ENCODE measurements at places on chromosomes 2 and 18. TPM values are rescaled to one million over a fixed set of nuclear protein-coding genes. Genes with fewer than 3 reads are reported as not detected.

Gene ASXL3
- total RNA-seq = 5.9 TPM

- no peaks in the 10 kb centered on the region for H3K27me3 ChIP-seq
- H3K36me3 ChIP-seq = no peaks in the 10 kb centered on the region
- no peaks in the 10 kb centered on the region for H3K4me1 ChIP-seq
- no peak for DNase-seq
- no peak overlapping the region for H3K27ac ChIP-seq
These were observed 317.7 kb downstream of the LPIN1 start for GRCh38 chr2:12064153-12064552.

DNA sequence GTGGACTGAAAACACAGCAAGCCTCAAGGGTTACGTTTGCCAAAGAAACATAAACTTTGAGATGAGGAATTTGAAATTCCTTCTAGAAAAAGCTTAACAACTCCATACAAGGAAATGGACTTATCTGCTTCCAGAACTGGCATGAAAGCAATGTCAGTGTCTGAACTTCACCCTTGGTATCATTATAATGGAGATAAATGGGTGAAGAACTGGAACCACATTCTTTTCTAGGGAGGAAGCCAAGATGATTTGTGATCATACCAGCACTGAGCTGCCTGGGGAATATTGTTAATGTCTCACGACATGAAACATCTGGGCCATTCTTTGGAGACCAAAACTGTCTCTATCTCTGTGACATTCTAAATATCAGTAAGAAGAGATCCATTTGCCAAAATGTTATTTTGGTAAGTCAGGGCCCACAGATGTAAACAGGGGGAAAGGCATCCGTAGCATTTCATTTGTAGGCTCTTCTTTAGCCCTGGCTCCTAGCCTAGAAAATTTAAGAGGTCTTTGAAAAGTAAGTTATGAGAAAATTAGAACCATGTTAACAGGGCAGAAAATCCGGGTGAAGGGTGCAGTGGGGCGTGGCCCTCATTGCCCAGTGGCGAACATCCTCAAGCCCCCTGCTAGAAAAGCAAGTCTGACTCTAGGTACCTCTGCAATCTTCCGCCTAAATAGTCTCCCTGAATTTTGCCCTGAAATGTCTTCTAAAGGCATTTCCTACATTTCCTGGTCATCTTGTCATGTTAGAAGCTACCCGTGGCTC is 295.3 kb upstream of the EPAS1 start:
- no peak for DNase-seq
- no peak overlapping the region for H3K27ac ChIP-seq
- no peak overlapping the region for H3K4me3 ChIP-seq
- peaks cover 27% of the 10 kb centered on the region for H3K36me3 ChIP-seq
- no peaks in the 10 kb centered on the region for H3K27me3 ChIP-seq

- no peak overlapping the region for H3K4me3 ChIP-seq
- no peaks in the 10 kb centered on the region for H3K27me3 ChIP-seq
- H3K36me3 ChIP-seq = no peaks in the 10 kb centered on the region
- no peaks in the 10 kb centered on the region for H3K4me1 ChIP-seq
- H3K27ac ChIP-seq = no peak overlapping the region
- DNase-seq = no peak
These were observed 10.7 kb downstream of the KCNJ3 start for GRCh38 chr2:154709215-154709614.

GRCh38 chr2:28477087-28477486 is 18.8 kb upstream of the PLB1 start:
- no peak overlapping the region for H3K4me3 ChIP-seq
- no peaks in the 10 kb centered on the region for H3K36me3 ChIP-seq
- no peaks in the 10 kb centered on the region for H3K27me3 ChIP-seq
- DNase-seq = no peak
- H3K27ac ChIP-seq = no peak overlapping the region

Gene AMER3
- total RNA-seq = not detected

- DNase-seq = no peak
- H3K27ac ChIP-seq = no peak overlapping the region
- H3K27me3 ChIP-seq = no peaks in the 10 kb centered on the region
- no peaks in the 10 kb centered on the region for H3K4me1 ChIP-seq
- H3K36me3 ChIP-seq = no peaks in the 10 kb centered on the region
These were observed 258.1 kb downstream of the LNPK start for GRCh38 chr2:175744000-175744399.

- H3K36me3 ChIP-seq = no peaks in the 10 kb centered on the region
- H3K27me3 ChIP-seq = no peaks in the 10 kb centered on the region
- H3K4me3 ChIP-seq = no peak overlapping the region
- no peak for DNase-seq
- no peaks in the 10 kb centered on the region for H3K4me1 ChIP-seq
These were observed 311 bp upstream of the SCN1A start for GRCh38 chr2:166128156-166128505.

Measured in tibial nerve (tissue), 4 donors.